ENCODE measurements at places on chromosomes 5 and 9.

- no peak for DNase-seq
Observed at GRCh38 chr5:921456-922435, 29.1 kb downstream of the TRIP13 start.

DNA sequence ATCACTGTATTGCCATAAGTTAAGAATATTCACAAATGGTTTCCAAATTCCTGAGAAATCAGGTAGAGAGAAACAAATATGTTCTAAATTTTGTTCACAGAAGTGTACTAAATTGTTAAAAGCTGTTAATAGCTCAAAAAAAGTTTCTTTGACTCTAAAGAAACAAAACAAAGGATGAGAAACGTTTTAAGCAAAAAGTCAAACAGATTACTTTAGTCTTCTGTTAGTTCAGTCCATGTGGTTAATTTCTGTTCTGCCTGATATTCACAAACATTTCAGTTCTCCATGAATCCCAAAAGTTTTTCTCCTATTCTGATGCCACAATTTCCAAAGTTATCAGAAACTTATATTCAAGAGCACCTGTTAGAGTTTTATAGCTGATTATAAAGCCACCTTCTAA lies 7.7 kb upstream of the FANCC start:
- no peak for DNase-seq

DNA sequence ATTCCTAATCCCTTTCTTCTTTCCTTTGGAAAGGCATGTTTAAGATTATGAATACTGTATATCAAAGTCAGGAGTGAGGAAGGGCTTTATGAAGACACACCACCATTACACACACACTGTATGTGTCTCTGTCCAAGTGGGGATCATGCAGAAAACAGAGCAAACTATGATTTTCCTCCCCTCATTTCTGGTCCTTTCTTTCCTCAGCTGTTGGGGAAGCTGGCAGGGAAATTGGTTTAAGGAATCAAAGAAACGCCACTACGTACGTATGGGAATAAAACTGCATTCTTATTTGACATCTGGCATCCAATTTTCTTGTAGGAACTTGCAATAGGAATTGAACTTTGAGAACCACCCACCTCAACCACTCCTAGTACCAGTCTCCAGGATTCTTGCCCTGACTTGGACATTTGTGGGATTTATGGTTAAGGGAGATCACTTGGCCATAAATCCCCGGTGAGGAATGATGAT lies 125.8 kb downstream of the PDE4D start:
- no peak for DNase-seq

DNA sequence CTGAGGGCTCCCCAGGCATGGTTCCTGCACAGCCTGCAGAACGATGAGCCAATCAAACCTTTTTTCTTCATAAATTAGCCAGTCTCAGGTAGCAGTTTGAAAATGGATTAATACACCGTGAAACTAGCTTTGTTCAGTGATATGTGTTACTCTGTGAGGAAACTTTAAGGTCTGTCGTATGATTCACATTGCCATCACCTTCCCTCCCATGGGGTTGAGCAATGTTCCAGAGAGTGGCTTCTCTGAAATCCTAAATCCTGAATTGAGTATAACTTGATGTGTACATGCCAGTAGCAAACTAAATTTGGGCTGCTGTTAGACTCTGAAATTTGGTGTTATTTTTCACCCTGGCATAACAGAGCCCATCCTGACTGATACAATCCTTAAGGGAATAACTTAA lies 866.4 kb upstream of the C9orf72 start:
- no peak for DNase-seq

DNA sequence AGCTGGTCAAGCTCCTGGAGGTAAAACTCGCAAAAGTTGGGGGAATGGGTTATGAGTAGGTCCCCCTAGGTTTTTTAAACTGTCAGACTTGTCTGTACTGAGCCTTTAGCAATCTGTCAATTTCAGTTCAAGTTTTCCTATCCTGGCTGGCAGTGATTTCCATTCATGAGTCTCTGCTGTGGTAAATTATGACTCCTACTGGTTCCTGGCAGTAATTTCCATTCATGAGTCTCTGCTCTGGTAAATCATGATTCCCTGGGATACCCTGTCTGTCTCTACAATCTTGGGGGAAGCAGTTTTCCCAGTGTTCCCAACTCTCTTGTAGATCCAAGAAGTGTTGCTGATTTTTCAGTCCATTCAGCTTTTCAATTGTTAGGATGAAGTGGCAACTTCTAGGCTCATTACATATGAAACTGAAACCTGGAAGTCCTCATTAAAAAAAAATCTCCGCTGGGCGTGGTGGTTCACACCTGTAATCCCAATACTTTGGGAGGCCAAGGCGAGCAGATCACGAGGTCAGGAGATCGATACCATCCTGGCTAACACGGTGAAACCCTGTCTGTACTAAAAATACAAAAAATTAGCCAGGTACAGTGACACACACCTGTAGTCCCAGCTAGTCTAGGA lies 91.3 kb upstream of the GPBP1 start:
- DNase-seq: no peak

DNA sequence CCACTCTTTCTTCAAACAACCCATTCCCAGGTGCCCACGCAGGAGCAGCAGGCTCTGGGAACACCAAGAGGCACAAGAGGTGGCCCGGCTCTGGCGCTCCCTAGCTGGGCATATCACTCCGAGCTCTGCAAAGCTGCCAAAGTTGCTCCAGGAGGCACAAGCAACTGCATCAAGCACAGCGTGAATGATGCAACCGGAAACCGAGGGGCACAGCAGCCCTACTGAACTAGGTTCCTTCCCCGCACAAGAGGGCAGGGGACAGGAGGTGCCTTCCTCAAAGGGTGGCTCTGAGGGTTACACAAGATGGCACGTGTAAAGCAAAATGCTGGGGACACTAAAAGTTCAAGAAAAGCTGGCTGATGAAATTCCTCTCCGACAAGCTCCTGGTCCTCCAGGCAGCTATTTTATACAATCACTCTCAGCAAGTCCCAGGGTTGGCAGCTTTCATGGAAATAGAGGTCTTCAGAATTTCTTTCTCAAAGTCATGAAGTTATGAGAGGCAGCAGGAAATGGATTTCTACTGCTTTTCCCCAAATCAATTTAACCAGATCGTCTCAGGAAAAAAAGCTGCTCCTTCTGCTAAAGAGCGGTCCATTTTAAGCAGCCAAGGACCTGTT lies 22.9 kb downstream of the PSMB7 start:
- no peak for DNase-seq

GRCh38 chr5:145830594-145830993 lies 4.5 kb downstream of the PRELID2 start:
- DNase-seq: no peak

DNA sequence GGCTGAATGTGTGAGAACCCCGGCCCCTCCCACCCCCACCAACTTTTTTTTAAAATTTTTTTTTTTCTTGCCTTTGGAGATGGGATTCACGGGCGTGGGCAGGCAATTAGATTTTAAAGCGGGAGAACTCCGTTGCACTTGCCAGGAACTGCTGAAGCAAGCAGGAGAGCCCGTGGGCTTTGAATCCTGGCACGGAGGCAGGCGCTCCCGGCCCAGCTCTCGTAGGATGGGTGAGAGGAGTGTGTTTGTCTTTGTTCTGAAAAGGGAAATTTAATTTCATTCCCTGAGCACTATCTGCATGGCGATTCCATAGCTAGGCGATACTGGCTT lies 54.3 kb upstream of the BOD1 start:
- DNase-seq: no peak

DNA sequence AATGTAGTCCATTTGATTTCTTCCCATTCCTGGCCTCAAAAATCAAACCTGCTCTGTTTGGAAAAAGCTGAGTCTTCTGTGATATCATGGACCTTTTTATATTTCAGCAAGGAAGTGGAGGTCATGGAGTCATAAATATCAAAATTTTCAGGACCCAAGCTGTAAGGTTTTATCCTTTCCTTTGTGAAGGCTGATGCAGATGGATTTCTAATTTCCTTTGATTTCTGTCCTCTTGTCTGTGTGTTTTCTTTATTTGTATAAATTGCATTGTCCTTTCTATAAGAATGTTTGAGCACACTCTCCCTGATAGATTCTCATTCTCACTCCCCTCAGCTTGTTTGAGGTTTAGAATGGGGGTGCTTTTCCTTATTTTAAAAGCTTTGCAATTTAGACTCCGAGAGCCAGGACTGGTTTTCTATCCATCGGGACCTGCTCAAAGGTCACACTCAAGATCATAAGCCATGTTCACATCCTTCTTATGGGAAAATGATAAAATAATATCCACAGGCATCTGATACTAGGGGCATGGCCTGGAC lies 127.4 kb upstream of the TMEM161B start:
- DNase-seq: no peak

DNA sequence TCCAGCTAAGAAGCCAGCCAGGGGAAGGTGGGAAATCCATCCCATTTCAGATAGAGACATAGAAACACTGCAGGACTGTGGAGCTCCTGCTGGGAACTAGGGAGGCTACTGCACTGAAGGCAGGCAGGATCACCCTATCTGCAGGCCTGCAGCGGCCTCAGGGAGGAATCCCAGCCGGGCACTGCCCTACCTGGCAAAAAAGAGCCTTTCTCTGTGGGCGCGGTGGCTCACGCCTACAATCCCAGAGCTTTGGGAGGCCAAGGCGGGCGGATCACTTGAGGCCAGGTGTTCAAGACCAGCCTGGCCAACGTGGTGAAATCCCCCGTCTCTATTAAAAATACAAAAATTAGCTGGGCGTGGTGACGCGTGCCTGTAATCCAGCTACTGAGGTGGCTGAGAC lies 71.4 kb upstream of the PHYKPL start:
- no peak for DNase-seq

DNA sequence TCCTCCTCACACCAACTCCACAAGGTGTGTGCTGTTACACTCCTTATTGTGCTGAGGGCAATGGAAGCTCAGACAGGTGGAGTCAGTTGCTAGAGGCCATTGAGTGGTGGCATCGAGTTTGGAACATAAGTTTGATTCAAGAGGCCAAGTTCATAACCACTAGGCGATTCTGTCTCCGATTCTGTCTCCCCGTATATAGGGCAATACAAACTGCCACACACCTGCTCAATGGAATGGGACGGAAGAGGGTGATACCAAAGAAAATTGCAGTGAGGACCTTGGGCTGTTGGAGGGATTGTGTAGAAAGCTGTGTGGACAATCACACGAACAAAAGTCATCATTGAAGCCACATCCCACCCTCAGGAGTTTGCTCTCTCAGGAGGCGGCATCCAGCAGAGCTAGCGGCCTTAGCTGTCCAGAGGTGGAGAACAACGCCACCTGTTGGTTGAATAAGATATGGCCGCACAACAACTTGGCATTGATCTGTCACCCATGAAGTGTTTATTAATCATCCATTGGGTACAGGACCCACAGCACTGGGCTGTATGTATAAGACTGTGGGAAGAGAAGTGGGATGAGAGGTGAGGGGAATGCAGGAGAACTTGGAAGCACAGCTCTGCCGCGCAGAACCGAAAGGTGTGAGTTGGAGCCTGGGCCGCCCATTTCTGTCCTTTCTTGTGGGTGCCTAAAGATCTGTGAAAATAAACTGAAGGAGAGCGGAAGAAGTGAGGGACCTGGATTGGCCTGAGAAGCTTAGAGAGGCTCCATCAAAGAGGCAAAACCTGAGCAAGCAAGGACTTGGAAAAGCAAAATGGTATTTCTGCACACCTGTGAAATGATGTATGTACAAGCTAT lies 16.1 kb upstream of the NEUROG1 start:
- DNase-seq: peak; percentile 78

- DNase-seq: no peak
Observed at GRCh38 chr5:79975422-79975821, 15.6 kb downstream of the MTX3 start.

DNA sequence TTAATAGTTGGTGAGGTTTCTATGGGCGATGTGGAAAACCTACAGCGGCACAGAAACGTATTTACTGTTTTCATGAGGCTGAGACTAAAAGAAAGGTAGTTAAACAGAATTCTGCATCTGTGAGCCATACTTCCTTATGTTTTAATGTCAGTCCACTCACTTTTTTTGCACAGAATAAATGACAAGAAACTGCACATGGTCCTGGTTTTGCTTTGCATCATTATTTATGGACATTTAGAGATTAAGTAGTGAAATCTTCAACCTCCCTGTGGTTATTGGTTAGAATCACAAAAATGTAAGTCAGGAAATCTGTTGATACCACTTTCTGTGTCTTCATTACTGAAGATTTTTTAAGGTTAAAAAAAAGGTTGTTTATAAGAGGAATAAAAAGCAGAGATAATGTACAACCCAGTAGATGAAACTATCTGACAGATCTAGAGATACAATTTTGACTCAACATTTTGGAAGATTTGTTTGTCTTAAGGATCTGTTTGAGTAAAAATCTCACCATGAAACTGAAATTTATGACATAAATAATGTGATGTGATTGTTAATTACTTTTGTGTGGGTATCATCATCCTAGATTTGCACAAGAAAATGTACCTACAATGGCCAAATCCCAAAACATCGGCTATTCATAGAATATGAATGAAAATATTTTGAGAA lies 2.4 kb downstream of the PRR16 start:
- no peak for DNase-seq

GRCh38 chr5:1332461-1333001 lies 12.4 kb downstream of the CLPTM1L start:
- no peak for DNase-seq

DNA sequence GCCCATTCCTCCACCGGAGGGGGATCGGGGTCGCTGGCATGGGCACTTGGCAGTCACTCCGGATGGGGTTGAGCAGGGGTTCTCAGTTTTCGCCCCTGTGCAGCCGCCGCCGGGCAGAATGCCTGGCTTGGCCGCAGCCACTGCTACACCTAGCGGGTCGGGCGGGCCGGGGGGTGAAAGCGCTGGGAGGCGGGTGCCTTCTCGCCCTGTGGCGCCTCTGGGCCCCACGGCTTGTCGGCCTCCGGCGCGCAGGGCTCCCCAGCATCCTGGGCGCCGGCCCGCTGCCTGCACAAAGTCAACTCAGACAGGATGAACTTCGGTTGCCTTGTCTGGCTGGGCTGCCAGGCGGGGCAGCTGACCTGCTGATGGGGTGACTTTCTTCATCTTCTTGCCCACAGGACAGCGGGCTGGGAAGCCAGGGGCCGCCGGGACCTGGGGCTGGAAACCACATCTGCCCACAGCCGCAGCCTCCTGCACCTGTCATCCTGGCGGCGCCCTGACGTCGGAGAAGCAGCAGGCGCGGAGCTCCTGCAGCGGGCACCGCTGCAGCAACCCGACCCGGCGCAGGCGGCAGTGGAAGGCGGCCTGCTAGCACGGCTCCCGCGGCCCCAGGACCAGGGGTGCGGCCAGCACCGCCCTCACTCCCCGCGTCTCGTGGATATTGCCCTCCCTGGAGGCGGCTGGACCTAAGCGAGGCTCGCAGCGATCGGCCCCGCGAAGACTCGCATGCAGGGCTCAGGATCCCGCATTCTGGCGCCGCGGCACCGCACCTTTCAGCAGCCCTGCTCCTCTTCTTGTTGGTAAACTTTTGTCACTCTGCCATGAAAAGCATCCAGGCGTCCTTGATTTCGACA lies 1.3 kb upstream of the ANKRD18A start:
- DNase-seq: peak; percentile 75

GRCh38 chr5:43332401-43332800 lies 19.2 kb upstream of the HMGCS1 start:
- no peak for DNase-seq

GRCh38 chr5:179828756-179829421 lies 8.2 kb downstream of the SQSTM1 start:
- DNase-seq: no peak

GRCh38 chr9:111356481-111357244 lies 26.6 kb upstream of the OR2K2 start:
- DNase-seq: no peak
